Ureter (tissue), 1 donor: ENCODE measurements at places on chromosomes 4 and X. TPM values are rescaled to one million over a fixed set of nuclear protein-coding genes. Genes with fewer than 3 reads are reported as not detected.

SPANXB1 gene
- not detected for total RNA-seq

HTT-AS gene
- not detected for total RNA-seq

DNA sequence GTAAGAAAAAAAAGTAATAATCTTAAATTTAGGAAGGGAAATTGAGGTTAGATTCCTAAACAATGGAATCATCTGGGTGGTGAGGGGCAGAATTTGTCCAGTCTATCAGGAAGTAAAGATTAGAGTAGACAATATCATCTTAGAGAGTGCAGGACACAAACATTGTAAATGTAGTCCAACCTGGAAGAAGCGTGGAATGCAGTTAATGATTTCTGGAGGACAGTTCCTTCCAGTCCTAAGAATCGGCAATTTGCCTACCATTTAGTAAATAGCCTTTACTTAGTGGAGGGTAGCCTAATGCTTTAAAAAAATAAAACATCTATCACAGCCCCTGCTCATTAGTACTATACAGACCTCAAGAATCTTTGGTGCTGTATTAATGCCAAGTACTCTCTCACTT, 147.5 kb upstream of the TTC29 start:
- DNase-seq: no peak

- DNase-seq: no peak
Measured at GRCh38 chrX:107204068-107204605, 2.1 kb downstream of the NUP62CL start.

GRCh38 chr4:76426272-76426671, 5.3 kb upstream of the CCDC158 start:
- no peak for DNase-seq

DNA sequence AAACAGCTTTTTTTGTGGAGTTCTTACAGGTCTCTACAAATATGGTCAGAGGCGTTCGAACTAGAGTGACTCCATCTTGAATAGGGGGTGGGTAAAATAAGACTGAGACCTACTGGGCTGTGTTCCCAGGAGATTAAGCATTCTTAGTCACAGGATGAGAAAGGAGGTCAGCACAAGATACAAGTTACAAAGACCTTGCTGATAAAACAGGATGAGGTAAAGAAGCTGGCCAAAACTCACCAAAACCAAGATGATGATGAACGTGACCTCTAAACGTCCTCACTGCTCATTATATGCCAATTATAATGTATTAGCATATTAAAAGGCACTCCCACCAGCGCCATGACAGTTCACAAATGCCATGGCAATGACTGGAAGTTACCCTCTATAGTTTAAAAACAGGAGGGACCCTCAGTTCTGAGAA, 42.8 kb upstream of the SPP1 start:
- DNase-seq: no peak
